Right ventricle myocardium inferior (tissue), 1 donor: ENCODE measurements at places on chromosomes 7 and 10. TPM values are rescaled to one million over a fixed set of nuclear protein-coding genes. Genes with fewer than 3 reads are reported as not detected.

- DNase-seq, result peak; percentile 56
Observed at GRCh38 chr7:109387530-109387929, 817.9 kb downstream of the DNAJB9 start.

GRCh38 chr7:11726794-11727155 is 105.2 kb downstream of the THSD7A start:
- peak; percentile 74 for DNase-seq

- DNase-seq, result no peak
Observed at GRCh38 chr10:63744060-63744941, 223.1 kb downstream of the REEP3 start.

GRCh38 chr7:17274551-17275245 is 23.8 kb upstream of the AHR start:
- no peak for DNase-seq

DNA sequence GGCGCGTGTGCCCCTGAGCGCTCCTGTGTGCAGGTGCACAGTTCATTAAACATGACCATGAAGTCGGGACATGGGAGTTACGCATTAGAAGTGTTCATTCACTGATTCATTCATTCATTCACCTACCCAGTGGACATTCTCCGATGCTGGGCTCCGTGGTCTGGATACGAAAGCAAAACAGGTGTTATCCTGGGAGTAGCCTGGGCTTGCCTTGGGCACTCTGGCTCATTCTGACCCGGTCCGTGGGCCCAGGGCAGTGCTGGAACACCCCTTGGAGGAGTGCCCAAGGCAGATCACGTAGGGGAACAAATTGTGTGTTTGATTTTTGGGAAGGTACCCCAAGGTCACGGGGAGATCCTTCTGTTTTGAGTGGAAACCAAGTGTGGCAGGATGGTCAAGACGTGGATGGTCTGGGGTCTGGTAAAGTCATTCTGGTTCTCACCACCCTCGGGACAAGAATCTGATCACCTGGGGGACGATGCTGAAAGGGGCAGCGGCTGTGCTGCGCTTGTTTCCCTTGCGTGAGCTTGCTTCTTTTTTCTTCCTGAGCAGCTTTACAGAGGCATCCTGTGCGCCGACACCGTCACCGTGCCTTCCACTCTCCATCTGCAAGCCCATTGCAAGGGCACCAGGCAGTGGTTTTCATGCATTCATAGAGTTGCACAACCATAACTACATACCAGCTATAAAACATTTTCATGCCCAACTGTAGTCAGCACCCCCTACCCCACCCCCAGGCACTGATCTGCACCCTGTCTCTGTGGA is 10.1 kb downstream of the ELFN1 start:
- no peak for DNase-seq

PTPRZ1 gene
- 0.41 TPM for total RNA-seq

GRCh38 chr10:75475460-75476182 is 44.2 kb downstream of the LRMDA start:
- DNase-seq, result no peak

- DNase-seq, result no peak
Observed at GRCh38 chr7:36792421-36792820, 68.1 kb upstream of the AOAH start.

SPDYE6 gene
- not detected for total RNA-seq

DNA sequence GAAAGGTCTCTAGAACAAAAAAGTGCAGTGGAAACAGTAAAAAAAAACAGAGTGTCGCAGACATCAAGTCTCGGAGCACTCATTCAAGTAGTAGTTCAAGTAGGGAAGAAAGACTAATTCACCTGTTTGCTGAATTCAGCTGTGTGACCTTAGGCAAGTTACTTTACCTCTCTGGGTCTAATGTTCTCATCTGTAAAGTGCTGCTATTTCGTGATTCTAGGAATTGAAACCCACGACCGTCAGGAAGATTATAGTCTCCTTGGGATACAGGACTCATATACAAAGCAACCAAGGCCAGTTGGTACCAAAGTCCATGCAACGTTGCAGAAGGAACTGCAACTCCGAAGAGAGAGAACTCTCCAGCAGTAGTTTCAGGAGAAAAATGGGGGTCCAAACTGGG is 26.1 kb downstream of the PRKCQ start:
- DNase-seq, result no peak

- DNase-seq, result no peak
Observed at GRCh38 chr10:82377608-82378007, 502.6 kb downstream of the NRG3 start.

GRCh38 chr7:28069388-28069787 is 111.2 kb downstream of the JAZF1 start:
- no peak for DNase-seq

TRUB1 gene
- total RNA-seq, result 13.9 TPM

DNA sequence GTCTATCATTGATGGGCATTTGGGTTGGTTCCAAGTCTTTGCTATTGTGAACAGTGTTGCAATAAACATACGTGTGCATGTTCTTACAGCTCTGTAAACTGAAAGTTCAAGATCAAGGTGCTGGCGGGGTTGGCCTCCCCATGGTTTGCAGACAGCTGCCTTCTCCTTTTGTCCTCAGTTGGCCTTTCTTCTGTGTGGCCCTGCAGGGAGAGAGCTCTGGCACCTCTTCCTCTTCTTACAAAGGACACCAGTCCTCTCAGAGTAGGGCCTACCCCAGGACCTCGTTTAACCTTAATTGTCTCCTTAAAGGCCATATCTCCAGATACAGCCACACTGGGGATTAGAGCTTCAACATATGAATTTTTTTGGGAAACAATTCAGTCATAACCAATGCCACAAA is 462.7 kb downstream of the TCERG1L start:
- no peak for DNase-seq

GRCh38 chr7:101547022-101547915 is 81.8 kb downstream of the MYL10 start:
- no peak for DNase-seq

DNA sequence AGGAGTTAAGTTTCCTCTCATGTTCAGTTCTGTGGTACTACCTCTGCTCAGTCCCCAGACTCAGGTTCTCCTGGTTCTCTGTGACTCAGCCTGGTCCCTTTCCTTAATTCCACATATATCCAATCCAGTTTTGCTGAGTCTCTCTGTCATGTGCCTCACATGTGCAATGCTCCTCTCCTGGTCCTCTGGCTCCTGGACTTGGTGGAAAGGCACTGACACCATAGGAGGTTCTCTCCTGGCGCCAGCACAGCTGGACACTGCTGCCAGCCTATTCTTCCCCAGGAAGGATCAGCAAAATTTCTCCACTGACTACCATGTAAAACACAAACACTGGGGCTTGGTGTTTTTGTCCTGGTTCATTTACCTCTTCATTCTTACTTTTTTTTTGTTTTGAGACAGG is 27.8 kb downstream of the GLUD1 start:
- DNase-seq, result no peak

UCN3 gene
- not detected for total RNA-seq

DNA sequence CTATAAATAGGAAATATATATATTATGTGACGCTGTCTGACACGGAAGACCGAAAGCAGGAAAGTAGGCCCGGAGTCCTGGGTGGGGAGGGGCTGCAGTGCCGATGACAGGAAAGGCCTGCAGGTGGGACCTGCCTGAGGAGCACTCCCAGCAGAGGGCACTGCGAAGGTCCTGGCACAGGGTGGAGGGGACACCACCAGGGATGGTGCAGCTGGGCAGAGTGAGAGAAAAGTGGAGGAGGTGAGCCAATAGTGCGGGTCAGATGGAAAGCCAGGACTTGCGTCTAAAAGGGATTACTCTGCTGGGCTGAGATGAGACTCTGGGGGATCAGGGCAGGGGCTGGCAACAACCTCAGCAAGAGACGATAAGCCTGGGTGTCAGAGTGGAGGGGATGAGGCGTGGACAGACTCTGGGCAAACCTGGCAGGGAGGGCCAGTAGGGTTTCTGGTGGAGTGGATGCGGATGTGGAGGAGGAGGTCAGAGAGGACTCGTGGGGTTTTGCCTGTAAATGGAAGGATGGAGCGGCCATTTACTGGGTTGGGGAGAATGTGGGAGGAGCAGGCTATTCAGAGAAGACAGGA is 118.2 kb upstream of the ZNF746 start:
- DNase-seq, result no peak
